ENCODE measurements at places on chromosomes 11 and 22.

DNA sequence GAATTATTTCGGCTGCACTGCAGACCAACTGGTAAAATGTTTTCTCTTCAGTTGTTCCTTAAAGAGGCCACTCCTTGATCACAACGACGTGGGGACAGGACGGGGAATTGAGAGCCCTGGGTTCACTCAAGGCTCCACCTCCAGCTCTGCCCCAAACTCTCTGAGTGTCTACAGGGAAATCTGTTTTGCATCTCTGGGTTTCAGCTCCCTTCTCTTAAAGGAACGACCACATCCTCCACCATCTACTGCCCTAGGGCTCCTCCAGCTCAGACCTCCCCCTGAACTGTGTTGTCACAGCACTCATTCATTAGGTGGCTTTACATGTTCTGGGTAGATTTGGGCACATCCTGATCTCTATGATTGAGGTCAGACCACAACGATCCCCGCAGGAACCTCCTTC, 5.1 kb upstream of the PPFIA1 start:
- DNase-seq: no peak

- no peak for DNase-seq
Observed at GRCh38 chr22:50080077-50080465, 5.2 kb downstream of the MLC1 start.

DNA sequence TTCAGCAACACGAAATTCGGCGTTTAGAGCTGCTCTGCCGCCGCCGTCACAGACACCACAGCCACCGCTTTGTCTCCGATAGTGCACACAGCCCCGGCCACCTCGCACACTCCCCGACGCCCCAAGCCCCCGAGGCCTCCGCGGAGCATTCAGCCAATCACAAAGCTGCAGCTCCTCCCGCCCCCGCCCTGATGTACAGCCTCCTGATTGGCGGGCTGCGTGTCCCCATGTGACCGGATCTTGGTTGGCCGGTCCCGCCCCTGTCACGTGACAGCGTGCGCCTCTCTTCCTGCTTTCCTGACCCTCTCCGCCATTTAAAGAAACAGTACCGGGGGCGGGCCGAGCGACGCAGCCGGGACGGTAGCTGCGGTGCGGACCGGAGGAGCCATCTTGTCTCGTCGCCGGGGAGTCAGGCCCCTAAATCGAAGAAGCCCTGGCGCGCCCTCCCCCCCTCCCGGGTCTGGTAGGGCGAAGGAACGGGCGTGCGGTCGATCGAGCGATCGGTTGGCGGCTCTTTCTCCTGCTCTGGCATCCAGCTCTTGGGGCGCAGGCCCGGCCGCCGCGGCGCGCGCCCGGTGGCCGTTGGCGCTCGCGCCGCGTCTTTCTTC, at the start of gene TUG1:
Gene TUG1 (plus strand): TSS at position 342 of the 608 bp plus-strand sequence.
- DNase-seq: peak; percentile 99

GRCh38 chr22:45188779-45189178, 25.1 kb downstream of the NUP50 start:
- DNase-seq: no peak

DNA sequence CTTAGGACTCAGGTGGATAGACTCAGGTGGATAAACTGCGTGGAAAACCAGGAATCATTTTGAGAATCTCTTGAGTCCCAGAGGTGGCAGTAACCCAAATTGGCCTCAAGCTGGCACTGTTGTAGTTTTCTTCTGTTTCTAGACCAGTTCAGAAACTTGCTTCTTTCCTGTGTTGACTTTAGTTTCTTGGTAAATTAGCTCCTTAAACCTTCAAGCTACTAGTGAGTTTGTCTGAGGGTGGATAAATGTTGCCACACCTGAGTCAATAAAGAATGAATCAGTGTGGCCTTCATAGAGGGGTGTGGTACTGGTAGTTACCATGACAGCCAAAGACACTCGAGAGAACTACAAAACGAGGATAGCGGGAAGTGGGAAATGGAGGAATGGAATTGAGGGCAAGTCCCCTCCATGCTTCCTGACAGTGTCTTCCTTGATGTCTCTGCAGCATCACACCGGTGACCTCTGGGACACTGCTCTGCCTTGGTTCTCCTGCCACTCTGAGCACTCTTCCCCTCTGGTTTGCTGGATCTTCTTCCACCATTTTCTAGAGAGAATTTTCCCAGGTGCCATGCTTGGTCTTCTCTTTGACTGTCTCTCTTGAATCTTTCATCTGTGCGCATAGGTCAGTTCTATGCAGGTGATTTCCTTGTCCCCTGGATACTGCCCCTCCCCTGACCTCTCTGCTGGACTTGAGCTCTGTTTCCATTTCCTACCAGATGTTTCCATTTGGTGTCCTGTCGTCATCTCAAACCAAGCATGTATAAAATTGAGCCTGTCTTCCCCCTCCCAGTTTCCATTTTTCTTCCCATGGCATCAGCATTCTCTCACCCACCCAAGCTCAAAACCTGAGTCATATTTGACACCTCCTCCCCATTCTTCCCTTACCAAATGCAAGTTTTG, 7.2 kb downstream of the POLD4 start:
- peak; percentile 24 for DNase-seq

GRCh38 chr22:46055911-46056545, 79.1 kb upstream of the WNT7B start:
- peak; percentile 96 for DNase-seq

DNA sequence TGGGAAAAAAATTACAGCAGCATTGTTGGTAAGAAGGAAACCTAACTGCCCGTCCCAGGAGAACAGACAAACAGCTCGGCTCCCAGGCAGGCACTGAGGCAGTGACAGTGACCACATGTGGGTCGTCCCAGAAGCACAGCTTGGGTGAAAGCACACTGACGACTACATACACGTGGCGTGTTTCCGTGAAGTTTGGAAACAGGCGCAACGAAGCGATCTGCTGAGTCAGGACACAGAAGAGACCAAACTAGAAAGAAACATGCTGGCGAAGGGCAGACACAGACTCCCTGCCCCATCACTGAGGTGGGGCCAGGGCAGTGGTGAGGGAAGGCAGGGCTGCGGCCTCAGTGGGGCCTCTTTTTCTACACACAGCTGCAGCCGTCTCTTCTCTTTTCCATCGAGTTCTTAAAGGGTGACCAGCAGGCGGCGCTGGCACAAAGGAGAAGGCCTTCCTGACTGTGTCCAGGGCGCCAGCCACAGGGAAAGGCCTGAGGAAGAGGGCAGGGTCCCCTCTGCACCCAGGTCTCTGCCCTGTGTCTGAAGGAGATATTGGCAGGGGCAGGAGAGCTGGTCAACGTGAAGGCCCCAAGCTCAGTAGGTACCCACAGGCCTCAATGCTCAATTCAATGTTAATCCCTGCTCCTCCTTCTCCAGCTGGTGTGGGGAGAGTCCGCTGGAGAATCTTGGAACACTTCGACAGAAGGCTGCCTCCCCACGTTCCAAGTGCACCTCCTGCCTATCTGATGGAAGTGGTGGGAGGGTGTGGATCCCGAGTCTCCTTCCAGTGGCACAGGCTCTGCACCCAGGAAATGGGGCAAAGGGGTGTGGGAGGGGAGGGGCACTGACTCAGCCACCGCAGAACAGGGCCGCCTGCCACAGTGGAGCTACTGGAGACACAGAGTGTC, 19.9 kb downstream of the CARS1 start:
- peak; percentile 91 for DNase-seq

DNA sequence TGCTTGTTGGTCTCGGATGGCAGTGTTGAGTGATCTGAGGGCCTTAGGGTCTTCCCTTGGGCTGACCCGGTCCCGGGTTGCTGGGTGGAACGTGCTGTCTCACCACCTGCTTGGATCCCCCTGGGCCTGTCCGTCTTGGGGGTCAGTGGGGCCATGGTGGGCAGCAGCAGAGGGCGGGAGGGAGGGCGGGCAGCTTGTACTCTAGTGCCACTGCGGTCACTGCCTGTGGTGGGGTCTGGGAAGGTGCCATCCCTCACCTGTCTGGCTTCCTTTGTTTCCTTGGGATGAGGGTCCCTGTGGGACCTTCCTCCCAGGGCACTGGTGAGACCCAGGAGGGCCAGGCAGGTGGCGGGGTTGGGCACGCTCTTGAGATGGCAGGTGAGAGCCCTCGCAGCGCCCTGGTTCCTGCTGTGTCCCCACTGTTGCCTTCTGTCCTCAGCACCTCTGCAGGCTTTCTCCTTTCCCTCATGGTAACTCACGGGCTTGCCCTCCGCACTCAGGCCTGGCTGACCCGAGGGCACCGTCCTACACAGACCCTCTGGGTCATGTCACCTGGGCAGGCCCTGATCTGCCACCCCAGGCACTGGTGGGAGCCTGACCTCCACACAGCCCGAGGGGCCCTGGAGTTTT, 34.2 kb downstream of the TBC1D22A start:
- no peak for DNase-seq

DNA sequence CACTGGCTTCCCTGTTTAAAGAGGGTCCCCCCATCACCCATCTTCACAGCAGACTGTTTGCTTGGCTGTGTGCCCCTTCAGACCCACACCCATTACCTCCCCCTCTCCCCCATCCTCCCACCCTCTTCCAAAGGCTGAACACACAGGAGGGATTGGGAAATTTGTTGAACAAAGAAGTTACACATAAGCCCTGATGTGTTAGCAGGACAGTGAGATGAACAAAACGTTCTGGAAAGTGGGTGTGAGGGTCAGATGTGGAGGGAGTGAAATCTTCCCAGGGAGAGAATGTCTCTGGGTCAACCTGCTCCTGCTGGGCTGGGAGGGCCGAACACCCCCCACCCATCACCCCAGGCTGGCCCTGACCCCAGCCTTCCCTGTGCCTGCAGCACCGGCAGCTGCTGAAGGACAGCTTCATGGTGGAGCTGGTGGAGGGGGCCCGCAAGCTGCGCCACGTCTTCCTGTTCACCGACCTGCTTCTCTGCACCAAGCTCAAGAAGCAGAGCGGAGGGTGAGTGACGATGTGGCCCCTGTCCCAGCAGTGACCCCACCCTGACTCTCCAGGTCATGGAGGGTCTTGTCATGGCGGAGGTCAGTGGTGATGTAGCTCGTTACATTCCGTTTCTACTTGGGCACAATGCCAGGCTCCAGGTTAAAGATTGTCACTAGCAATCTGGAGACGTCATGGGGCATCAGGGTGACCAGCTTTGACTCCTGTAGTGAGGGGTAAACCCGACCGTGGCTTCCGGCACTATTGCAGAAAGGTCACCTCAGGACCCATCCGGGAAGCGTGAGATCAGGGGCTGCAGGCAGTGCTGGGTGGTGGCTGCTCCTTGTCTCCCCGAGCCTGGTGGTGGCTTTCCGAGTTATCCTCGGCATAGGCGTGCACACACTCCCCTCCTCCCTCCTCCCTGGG, 103.5 kb downstream of the BCR start:
- no peak for DNase-seq

GRCh38 chr11:36775130-36775529, 177.1 kb upstream of the RAG2 start:
- no peak for DNase-seq

DNA sequence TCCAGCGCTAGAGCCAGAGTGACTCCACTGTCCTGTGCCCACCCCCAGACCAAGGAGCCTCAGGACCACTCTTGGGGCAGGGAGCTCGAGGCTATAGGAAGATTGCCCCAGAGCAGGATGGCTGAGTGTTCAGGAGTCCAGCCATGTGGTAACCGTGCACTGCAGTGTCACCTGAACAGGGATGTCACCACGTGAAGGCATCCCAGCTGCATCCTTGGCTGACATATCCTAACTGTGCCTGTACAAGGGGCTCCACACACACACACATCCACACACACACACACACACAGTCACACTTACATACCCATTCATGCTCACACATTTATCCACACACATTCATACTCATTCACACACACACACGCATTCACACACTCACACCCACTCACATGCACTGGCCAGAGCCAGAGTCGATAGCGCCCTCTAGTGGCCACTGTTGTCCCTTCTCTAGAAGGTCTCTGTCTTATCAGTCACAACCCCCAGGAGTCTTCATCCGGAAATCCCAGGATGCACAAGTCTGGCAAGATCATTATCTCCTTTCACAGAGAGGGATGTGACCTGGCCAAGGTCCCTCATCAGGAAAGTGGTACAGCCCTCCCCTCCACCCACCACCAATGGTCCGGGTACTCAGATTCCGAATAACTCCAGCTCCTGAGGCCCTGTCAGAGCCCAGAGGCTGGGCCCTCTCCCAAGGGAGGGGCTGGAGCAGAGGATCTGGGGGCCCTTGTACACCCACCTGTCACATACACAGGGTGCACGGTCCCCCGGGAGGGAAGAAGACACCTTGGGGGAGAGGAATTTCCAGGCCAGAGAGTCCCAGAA, 55.1 kb downstream of the IGLL5 start:
- peak; percentile 52 for DNase-seq

DNA sequence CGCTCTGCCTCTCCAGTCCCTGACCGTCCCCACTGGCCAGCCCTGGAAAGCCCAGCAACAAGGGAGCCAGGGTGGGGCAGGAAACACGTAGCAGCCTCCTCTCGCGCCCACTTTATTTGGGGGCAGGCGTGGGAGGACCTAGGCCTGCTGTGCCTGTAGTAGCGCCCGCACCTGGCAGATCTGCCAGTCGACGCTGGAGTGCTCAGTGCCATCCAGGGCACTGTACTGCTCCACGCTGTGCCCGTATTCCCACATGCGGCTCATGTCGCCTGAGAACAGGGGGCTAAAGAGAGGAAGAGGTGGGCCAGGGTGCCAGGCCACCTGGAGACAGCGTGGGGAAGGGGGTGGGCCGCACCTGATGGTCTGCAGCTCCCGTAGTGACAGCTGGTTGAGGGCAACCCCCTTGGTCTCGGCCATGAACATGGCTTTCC, 17.0 kb upstream of the DRICH1 start:
- no peak for DNase-seq

- no peak for DNase-seq
Observed at GRCh38 chr11:23079382-23079813, 219.1 kb upstream of the CCDC179 start.

DNA sequence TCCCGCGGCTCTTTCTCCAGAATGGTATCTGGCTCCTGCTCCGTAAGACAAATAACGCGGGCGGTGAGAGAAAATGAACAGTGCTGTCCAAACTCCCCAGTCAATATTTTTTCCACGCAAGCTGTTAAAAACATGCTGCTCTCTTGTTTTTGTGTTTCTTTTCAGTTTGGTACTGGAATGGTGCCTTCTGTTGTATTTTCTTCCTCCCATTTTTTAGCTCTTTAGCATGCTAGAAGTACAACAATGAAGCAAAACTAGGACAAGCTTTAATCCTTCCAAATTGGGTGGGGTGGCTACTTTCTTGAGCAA, 599 bp upstream of the PPP2R1B start:
- DNase-seq: no peak

DNA sequence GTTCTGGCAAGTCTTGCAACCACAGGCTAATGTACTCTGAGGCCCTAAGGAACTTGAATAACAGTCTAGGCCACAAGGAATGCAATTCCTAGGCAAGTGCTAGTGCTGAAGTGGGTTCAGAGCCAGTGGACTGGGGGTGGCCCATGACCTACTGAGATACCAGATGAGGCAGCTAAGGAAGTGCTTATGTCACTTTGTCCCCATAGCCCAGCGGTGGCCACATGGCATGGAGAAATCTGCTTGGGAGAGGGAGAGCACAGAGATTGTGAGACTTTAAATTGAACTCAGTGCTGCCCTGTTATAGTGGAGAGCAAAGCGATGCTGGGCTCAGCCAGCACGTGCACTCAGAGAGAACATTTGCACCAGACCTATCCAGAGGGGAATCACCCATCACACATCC, 629.5 kb downstream of the JRKL start:
- no peak for DNase-seq

- DNase-seq: peak; percentile 87
Observed at GRCh38 chr22:46054091-46055073, 77.4 kb upstream of the WNT7B start.

All from Ammon's horn (tissue), 1 donor.